ENCODE measurements at places on chromosomes 2 and 18.

- no peak for DNase-seq
Observed at GRCh38 chr2:109473616-109474318, 140.0 kb downstream of the SEPTIN10 start.

- DNase-seq, result no peak
Observed at GRCh38 chr18:12093520-12094257, at the start of gene ANKRD62. Gene ANKRD62 (plus strand): TSS chr18:12093843. CDS start chr18:12094018, 175 bp downstream.

DNA sequence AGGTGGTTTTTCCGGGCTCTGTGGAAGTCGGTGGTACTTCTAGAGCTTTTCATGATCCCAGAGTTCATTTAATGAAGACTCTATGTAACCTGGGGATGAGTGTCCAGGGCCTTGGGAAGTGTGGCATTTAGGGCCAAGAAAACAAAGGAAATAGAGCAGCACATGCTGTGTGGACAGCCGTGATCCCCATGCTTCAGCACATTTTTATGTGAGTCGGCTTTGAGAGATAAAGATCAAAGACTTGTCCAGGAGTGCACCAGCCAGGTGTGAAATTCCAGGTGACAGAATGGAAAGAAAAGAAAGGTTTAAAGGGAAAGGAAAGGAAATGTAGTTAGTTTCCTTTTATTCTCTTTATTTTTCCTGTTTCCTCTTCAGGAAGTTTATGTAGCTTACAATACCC lies 258.0 kb upstream of the NRP2 start:
- no peak for DNase-seq

DNA sequence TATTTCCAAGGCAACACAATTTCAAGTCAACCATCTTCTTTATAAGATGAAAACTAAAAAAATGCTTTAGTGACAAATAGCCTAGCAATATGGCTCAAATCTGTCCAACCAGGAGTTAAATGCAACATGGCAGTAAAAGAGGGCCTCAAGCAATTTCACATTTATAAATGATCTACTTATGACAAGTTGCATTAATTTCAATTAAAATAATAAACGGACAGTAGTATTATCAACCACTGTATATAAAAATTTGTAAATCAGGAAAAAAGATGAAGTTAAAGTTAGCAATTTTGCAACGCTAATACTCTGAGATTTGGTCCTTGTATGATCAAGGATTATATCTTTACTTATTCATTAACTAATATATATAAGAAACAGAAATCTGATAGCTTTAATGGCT lies 19.3 kb downstream of the CCDC88A start:
- no peak for DNase-seq

GRCh38 chr18:40882468-40882867 lies 1072.6 kb upstream of the PIK3C3 start:
- DNase-seq, result no peak

- no peak for DNase-seq
Observed at GRCh38 chr2:61175036-61175435, 13.0 kb downstream of the C2orf74 start.

DNA sequence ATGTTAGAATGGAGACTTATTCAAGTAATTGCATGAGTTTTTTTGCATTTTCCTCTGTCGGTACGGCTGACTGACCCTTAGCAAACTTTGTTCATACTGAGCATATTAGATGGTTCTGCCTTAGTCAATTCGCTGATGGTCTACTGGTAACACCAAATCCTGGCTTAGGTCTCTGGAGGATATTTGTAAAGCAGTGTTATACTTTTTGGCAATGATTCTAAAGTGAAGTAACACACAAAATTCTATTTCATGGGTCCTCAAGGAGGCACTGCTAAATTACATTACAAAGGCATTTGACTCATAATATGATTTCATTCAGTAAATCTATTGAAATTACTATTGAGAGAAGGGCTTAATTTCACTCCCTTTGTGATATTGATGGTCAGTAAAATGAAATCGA lies 246.8 kb upstream of the RASGRP3 start:
- DNase-seq, result no peak

DNA sequence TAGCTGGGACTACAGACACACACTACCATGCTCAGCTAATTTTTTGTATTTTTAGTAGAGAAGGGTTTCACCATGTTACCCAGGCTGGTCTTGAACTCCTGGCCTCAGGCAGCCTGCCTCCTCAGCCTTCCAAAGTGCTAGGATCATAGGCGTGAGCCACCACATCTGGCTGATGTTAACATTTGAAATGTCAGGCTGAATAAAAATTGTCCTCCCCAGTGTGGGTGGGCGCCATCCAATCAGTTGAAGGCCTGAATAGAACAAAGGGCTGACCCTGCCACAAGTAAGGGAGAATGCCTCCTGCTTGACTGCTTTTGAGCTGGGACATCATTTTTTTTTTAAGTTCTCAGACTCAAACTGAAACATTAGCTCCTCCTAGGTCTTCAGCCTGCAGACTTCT lies 21.0 kb upstream of the RHOB start:
- no peak for DNase-seq

DNA sequence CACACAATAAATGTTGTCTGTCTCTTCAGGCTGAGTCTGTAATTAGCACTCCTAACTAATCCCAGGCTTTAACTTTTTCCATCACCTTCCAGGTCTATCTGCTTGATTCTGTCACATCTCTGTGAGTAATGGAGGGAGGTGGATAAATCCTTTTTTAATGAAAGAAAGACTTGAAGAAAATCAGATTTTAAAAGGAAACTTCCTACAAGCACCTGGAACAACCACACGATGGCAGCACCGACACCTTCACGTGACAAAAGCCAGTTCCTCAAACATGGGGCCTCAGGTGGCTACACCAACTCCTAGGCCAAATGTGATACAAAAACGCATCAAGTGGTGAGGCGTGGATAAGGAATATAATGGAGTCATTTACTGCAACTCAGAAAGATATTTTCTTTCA lies 41.8 kb downstream of the TGFBRAP1 start:
- DNase-seq, result no peak

DNA sequence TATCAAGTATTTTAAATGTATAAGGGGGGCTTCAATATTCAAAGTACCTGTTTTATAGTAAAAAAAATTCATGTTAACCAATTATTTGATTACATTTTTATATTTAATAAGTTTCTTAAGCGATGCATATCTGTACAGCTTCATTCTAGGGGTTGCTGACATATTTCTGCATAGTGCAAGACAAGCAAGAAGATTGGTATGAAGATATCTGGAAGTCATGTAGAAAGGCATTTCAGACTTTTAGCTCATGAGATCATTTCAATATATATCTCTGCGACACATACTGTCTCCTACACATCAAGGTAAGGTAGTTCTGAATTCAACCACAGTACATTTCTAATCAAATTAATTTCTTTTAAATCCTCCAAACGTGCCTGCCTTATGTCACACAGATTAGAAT lies 73.1 kb downstream of the MEMO1 start:
- DNase-seq, result no peak

DNA sequence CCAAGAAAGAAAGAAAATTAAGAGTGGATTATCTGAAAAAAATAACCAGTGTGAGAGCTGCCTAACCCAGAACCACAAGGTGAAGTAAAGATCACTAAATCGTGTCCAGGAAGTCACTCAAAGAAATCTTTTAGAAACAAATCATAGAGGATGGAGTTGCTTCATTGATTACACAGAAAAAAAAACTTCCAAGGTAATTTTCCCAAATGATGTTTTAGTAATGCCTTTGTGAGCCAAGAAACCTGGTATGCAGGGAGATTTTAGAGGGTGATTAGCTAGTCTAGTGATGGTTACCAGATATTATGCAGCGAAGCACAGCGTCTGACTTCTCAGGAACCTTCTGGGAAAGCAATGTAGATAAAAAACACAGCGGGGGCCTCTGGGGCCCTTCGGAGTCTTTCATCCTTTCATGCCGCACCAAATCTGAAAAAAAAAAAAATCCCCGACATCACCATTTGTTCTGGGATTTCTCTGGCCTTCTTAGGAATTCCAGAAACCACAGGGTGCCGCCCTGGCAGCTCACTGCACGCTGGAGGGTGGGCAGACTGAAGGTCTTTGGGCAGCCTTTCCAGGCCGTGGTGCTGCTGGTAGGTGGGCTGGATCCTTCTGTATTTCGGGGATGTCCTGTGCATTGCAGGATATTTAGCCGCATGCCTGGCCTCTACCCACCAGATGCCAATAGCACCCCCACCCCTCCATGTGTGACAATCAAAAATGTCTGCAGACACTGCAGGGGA lies 17.3 kb downstream of the ALPK2 start:
- no peak for DNase-seq

- no peak for DNase-seq
Observed at GRCh38 chr18:3912705-3913104, 462.7 kb downstream of the TGIF1 start.

DNA sequence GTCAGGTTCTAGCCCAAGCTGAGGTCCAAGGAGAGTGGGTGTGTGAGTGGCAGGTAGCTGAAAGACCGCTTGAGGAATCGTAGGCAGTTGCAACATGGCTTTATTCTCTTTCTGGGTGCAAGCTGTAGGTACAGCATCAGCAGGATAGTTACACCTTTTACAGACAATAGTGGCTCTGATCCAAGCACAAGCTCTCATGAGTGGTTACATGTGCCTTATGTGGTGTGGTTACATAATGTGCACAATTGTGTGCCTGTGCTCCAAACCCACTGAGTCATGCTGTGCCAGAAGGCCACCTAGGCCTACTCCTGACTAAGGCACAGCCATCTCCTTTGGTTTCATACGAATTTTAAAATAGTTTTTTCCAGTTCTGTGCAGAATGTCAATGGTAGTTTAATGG lies 227.6 kb downstream of the SATB2 start:
- no peak for DNase-seq

- peak; percentile 26 for DNase-seq
Observed at GRCh38 chr2:72887032-72887739, at the start of gene SPR. Gene SPR (plus strand): TSS chr2:72887408. CDS start chr2:72887433, 25 bp downstream.

- DNase-seq, result no peak
Observed at GRCh38 chr2:200482194-200482593, 27.7 kb downstream of the KCTD18 start.

DNA sequence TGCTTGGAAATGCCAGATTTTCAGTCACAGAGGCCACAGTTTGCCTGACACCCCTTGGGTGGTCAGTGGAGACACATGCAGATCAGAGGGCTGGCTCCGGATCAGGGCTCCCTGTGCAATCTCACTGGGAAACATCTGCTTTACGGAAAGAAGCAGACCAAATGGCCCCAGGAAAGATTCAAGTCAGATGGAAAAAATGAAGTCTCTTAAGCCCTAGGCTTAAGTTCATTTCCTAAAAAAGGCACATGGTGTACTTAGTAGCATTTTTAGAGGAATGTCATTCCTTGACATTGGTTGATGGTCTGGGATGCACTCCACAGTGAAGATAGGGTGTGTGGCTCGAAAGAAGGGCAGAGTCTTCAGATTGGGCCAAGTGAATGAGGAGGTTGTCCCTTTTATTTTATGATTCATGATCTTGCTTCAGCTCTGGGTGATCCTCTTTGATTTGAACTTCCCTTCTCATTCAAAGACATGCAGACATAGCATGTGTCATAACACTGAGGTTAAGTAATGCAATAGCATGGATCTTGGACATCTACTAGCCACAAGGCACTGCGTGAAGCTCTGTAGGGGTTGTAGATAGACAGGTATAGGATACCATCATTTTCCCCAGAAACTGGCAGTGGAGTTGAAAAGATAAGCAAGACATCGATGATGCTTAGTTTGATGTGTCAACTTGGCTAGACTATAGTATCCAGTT lies 56.5 kb downstream of the KCNE4 start:
- DNase-seq, result no peak

GRCh38 chr2:119523952-119524694 lies at the start of gene SCTR:
Gene SCTR (minus strand): TSS chr2:119524483. CDS start chr2:119524226, 257 bp downstream.
- no peak for DNase-seq

DNA sequence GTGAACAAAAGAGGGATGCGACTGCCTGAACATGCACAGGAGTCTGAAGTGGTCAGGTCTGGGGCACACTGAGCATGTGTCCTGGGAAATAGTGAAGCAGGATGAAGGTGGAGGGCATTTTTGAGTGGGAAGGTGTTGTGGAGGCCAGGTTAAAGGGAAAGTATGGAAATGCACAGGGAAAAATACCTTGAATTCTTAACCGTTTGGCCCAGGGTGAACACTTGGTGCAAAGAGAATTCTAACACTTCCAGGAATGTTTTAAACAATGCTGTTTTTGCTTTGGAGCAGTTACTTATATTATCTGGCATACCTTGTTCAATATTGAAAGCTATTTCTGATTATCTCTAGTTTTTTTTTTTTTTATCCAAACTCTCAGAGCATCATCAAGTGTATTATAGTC lies 623.5 kb downstream of the DCC start:
- no peak for DNase-seq

GRCh38 chr2:168432565-168433186 lies 23.4 kb upstream of the CERS6 start:
- DNase-seq, result no peak

GRCh38 chr2:201931475-201931874 lies 102.2 kb upstream of the FZD7 start:
- DNase-seq, result no peak

DNA sequence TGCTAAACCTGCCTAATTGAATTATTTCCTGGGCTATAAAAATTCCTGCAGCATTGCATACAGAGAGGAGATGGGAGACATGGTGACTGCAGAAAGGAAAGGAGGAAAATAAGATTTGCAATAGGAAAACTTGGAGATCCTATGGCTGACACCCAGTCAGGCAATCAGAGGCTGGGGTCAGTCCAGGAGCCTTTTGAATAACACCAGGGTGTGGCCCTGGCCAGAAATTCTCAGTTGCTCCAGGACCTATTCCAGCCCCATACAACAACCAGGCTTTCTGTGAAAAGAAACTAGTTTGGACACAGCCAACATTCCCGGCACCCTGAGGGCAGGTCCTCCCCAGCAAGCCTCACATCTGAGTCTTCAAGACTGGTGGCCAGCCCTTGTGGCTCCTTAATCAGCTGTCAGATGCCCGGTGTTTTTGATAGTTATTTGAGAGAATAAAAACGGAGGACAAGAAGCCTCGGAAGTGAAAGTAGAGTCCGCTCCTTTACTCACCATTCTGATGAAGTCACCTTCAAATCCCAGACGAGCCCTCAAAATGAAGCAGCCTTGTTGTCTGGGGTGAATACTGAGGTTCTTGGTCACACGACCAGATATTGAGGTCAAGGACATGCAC lies 31.1 kb upstream of the GMCL1 start:
- no peak for DNase-seq

DNA sequence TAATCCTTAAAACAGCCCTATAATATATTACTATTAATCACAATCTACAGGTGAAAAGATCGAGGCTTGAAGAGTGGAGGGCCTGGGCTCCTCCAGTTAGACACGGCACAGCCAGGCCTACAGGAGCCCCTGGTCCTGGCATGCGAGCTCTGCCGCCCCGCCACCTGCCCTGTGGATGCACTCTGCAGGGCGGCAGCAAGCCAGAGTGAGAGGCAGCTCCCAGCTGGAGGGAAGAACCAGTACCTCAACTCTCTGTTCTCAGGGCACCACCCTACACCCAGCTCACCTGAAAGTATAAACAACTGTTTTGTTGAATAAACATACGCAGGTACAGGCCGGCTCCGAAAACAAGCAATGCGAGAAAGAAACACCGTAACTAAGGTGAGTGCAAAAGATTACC lies 34.6 kb downstream of the EIPR1 start:
- no peak for DNase-seq

- peak; percentile 43 for DNase-seq
Observed at GRCh38 chr18:63949068-63949737, at the start of gene HMSD. Gene HMSD (plus strand): TSS chr18:63949301. CDS start chr18:63953456, 4,155 bp downstream.
